ENCODE measurements at places on chromosomes 3 and 15.
A peak's percentile ranks its signal among the peaks of the same experiment; 100 is the strongest.

GRCh38 chr3:10232137-10232536 lies 16.1 kb upstream of the TATDN2 start:
- DNase-seq: peak; percentile 54

GRCh38 chr15:73800662-73801345 lies 47.7 kb upstream of the INSYN1 start:
- DNase-seq: no peak

GRCh38 chr15:44584162-44584749 lies 47.3 kb downstream of the EIF3J start:
- DNase-seq: peak; percentile 61

GRCh38 chr15:49085696-49086459 lies 39.6 kb upstream of the SECISBP2L start:
- DNase-seq: no peak

GRCh38 chr15:87959080-87959479 lies 297.5 kb downstream of the NTRK3 start:
- DNase-seq: no peak

GRCh38 chr3:73746623-73747022 lies 121.9 kb upstream of the PDZRN3 start:
- DNase-seq: no peak

- DNase-seq: no peak
Observed at GRCh38 chr3:190575437-190576185, 61.7 kb downstream of the IL1RAP start.

DNA sequence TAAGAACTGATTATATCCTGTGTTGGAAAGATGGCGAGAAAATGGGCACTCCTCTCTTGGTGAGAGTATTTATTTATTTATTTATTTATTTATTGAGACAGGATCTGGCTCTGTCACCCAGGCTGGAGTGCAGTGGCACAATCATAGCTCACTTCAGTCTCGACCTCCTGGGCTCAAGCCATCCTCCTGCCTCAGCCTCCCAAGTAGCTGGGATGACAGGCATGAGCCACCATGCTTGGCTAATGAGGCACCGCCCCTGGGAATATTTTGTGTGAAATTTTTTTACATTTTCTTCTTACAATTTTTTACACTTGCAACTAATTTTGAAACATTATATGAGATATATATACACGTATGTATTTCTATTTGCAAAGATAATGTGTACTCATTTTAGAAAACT lies 150.5 kb upstream of the PRR20G start:
- DNase-seq: no peak

DNA sequence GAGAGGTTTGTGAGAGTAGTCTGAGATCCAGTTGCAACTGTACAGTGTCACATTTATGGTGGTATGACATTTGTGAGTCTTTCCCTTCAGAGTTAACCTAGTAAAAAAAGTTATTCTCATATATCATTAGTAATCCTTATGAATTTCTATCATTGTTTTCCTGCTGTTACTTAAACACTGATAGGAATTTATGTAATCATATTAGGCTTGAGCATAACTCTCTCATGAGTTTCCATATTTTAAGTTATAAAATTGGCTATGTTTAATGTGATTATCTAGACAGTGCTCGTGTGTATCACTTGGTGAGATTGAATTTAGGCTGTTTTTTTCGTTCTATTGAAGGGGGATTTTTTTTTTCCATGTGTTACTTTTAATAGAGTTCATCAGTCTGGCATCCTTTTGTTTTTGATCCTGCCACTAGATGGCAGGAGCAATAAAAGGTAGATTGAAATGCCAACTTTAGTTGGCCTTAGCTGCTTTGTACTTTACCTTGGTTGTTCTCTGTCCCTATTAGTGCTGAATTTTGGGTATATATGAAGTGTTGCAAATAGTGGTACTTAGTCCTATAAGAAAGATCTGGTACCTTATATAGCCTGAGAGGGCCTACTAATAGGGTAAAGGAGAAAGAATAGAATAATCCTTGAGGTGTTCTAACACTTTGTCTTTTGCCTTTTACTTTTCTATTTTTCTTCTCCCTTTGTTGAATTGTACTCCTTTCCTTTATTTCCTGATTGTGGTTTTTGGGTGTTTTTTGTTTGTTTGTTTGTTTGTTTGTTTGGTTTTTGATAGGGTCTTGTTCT lies 17.9 kb downstream of the STT3B start:
- no peak for DNase-seq

DNA sequence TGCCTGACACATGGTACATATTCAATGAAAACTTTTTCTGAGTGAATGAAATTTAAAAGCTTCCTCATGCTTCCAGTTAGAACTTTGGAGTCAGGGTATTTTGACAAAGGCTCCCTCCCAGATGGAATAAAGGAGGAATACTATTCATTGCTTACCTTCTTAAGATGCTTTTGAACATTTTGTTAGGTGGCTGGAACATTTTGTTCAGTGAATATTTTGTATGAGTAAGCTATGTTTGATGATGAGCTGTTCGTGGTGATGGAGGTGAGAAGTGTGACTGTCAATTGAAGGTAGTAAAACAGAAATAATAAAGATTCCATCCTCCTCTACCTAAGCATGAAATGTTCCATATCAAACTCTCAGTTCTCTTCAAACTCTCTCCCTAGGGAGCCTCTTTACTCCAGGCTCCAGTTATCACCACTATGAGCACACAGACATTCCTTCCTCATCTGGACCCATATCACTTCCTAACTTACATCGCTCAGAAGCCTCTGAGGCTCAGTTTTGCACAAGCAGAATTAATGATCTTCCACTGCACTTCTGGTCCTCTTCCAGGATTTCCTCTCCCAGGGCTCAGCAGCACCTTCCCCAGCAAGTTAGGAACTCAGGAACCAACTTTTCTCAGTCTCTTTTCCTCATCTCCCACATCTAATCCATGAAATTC lies 2.5 kb upstream of the AQP9 start:
- DNase-seq: no peak

- DNase-seq: no peak
Observed at GRCh38 chr3:157594413-157594812, 91.2 kb upstream of the VEPH1 start.

- DNase-seq: no peak
Observed at GRCh38 chr3:192919901-192920300, 2.2 kb upstream of the MB21D2 start.

- DNase-seq: no peak
Observed at GRCh38 chr3:41581700-41582099, 380.2 kb downstream of the ULK4 start.

DNA sequence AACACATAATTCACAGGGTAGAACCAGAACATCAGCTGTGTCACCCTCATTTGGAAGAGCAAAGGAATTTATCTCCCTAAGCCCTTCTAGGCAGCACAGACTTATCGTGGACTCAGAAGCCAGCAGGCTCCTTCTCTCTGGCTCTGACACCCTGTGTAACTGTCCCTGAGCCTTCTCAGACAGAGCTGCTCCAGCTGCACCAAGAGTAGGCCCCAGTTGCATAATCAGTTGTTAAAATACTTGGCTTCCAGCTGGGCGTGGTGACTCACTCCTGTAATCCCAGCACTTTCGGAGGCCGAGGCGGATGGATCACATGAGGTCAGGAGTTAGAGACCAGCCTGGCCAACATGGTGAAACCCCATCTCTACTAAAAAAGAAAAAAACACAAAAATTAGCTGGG lies 49.4 kb upstream of the ACVR2B start:
- no peak for DNase-seq

GRCh38 chr3:20905210-20905805 lies 719.3 kb upstream of the SGO1 start:
- DNase-seq: no peak

DNA sequence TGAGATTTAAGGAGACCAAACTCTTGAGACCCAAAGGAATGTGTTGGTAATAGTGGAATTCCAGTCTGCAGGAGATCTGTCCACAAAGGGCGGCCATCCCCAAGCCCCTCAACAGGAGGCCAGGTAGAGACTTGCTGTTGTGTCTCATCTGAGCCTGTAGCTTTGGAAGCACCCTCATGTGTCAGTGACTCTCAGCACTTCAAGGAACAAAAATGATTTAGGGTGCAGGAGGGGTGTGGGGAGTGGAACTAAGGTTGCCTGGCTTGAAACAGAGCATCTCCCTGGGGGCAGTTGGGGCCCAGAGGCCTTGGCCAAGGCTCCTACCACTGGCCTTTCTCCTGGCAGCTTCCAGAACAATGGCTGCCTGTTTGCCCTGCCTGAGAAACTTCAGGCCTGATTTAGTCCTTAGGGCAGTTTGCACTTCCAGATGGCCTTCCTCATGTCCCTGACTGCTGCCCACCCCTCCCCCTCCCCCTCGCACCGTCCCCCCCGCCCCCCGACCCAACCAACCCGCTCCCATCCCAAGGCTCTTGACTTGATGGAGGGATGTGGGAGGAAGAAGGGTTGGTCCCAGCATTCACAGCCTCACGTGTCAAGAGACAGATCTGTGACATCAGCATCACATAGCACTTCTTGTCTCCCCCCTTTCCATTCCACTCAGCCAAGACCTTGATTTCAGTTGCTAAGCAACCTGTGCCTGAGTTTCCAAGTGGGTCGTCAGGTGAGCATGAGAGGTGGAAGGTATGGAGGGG lies 77.1 kb downstream of the CORO2B start:
- no peak for DNase-seq

DNA sequence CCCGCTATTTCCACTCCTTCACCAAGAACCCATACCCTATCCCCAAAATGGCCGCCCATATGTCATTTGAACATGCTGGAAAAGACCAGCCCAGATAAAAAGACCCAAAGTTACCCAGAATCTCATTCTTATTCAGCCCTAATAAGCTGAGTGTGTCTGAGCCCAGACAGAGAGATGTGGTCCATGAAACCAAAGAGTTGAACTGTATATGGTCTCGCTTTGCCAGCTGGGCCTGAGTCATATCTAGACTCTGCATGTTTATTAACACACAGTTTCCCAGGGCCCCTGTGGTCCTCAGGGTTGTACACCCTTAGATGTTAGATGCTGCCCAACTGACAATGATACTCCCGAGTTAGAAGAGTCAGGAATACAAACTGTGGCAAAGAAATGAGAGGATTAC lies 201.9 kb upstream of the STRIT1 start:
- no peak for DNase-seq

- DNase-seq: no peak
Observed at GRCh38 chr3:146834917-146835316, 229.8 kb upstream of the PLSCR5 start.

DNA sequence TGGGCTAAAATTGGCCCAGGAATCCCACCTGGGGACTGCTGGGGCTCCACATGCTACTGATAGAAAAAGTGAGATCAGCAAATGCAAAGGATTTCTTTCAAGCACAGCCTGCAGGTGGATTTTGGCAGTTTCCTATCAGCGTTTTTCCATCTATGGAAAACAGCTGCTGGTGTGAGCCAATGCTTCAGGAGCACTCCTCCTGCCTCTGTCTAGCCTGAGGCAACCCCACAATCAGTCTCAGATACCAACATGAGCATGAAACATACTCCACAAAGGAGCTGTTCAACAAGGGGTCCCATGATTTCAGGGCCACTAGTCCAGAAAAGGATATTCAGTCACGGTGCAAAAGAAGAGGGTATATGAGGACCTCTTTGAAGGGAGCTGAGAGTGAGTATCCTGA lies 311.5 kb upstream of the THBS1 start:
- no peak for DNase-seq

DNA sequence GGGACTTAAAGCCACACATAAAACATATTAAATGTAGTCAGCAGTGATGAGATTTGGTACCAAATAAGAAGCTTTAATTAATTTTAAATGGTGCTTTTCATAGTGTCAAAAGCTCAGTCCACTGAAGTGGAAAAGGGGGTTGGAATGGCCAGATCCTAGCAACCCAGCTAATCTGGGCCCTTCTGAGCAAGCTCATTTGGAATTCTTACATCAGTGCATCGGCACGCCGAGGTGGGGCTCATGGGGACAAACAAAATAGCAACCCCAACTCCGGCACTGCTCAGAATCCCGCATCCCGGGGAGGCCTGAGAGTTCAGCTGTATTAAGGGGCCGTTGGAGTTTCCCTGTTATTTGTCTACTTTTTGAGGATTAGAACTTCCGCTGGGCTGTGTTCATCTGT lies 526.4 kb downstream of the SOX2 start:
- DNase-seq: no peak

DNA sequence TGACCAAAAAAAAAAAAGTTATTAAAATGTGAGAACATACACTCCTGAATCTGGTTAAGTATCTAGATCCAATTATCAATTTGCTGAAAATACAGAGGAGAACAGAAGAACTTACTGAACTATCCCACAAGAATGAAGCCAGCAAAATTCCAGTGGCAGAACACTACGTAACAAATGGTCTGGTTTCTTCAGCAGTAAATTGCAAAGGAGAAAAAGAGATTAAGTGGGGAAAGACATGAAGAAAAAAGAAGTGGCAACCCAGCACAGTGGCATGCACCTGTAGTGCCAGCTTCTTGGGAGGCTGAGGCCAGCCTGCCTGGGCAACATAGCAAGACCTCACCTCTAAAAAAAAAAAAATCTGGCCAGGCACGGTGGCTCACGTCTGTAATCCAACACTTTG lies 62.1 kb downstream of the LHFPL4 start:
- no peak for DNase-seq

DNA sequence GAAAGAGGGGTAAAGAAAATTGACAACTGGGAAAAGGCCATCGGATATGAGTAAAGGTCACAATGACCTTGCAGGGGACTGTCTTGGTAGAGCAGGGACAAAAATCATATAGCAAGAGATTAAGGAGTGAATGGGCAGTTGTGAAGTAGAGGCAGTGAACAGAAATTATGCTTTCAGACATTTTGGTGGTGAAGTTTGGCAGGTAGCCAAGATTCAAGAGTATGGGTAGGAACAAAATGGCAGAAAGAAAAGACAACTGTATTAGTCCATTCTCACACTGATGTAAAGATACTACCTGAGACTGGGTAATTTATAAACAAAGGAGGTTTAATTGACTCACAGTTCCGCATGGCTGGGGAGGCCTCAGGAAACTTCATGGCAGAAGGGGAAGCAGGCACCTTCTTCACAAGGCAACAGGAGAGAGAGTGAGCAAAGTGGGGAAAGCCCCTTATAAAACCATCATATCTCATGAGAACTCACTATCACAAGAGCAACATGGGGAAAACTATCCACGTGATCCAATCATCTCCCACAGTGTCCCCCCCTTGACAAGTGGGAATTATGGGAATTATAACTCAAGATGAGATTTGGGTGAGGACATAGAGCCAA lies 84.0 kb downstream of the CGNL1 start:
- no peak for DNase-seq

GRCh38 chr3:165854696-165855095 lies 17.5 kb upstream of the BCHE start:
- peak; percentile 2 for DNase-seq

Measured in activated CD4-positive, alpha-beta T cell treated with anti-CD3 and anti-CD28 coated beads, Interleukin-2, Interleukin-4, amounts not matched to agents 100 ng/mL and 50 ng/mL, durations not matched to agents 16 hours and 8 hours (primary cell).